Stimulated activated CD8-positive, alpha-beta memory T cell treated with anti-CD3 and anti-CD28 coated beads, Interleukin-4, amount 100 ng/mL, for 1 hour (primary cell): ENCODE measurements at places on chromosomes 5 and 9.
A peak's percentile ranks its signal among the peaks of the same experiment; 100 is the strongest.

GRCh38 chr9:84404095-84404686 is 63.6 kb upstream of the SLC28A3 start:
- no peak for DNase-seq

GRCh38 chr5:59182760-59183159 is 599.9 kb downstream of the RAB3C start:
- DNase-seq = no peak

GRCh38 chr9:99824378-99825171 is 2.9 kb downstream of the NR4A3 start:
- no peak for DNase-seq

- no peak for DNase-seq
These were observed 104.2 kb downstream of the MEF2C start for GRCh38 chr5:88778736-88779135.

DNA sequence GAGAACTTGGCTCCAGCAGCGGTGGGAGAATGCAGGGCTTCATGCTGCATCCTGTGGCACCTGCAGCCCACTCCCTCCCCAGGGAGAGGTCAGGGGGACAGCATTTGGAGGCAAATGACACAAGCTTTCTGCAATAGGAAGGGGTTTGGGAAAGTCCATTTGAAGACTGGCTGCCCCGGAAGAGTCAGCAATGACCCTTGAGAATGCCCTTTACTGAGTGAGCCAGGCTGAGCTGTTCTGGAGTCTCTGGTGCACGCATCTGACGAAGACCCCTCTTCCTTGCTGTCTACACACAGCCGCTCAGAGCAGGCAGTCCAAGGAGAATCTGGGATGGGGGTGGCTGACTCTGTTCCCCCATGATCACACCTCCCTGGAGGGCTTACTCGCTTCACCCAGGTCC is 5.5 kb upstream of the NXNL2 start:
- no peak for DNase-seq

GRCh38 chr5:135979510-135979909 is 24.7 kb upstream of the LECT2 start:
- no peak for DNase-seq

- DNase-seq = no peak
These were observed 54.6 kb downstream of the FYB1 start for GRCh38 chr5:39164529-39165402.

DNA sequence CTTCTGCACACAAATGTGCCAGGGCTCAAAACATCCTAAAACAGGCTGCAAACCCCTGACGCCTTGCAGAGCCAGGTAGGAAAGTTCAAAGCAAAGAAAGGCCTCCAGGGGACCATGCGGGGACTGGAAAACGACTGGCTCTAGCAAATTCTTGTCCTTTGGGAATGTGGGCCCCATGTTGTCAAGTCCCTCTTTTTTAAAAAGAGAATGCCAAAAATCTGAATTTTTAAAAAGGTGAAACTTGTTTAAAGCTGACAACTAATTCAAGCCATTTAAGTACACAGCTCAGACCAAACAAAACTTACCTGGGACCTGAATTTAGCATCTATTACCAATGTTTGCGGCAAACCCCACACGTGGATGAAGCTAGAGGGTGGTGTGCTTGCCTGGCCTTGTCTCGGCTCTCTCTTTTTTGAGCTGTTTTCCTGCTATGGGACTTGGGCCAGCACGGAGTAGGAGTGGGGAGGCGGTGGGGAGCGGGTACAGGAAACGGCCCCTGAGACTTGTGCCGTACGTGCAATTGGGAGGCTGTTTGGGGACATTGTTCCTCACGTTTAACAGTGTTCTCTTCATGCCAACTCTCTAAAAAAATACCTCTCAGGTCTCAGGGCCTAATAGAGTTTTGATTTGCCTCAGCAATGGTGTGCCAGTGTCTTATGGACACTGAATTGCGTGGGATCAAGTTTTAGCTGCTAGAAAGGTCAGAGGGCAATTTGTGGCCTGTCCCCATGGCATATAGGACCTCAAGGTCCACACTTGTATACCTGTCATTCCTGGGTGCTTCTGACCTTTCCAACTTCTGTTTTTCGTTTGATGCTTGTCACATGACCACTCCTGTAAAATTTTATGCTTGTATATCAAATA is 15.1 kb upstream of the PHF19 start:
- no peak for DNase-seq

DNA sequence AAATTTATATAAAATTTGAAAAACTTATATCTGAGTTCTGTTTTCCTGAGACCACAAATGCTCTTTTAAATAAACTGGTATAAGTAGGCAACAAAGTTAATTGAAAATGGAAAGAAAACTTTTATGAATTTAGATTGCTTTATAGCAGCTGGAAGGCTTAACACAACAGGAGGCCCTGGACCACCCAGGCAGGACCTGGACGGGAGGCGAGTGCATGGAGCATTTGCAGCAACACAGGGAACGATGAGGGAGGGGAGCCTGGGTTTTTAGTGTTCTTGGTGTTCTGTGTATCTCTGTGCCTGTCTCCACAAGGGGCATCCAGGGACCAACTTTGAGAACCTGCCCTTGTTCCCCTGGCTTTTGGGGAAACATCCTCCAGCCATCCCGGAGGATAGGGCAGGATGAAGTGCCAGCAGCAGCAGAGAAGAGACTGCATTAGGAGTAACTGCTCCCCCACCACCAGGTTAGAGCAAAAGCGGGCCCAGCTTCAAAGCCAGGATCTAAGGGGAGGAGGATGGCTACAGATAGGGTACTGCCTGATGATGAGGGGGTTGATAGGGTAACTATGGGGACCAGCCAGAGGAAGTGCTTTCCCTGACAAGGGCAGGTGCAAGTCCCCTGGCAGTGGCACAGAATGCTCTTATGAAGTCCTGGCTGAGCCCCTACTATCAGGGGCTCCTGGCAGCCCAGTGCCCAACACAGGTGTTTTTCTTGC is 6.7 kb upstream of the SPATA31E1 start:
- DNase-seq = no peak

DNA sequence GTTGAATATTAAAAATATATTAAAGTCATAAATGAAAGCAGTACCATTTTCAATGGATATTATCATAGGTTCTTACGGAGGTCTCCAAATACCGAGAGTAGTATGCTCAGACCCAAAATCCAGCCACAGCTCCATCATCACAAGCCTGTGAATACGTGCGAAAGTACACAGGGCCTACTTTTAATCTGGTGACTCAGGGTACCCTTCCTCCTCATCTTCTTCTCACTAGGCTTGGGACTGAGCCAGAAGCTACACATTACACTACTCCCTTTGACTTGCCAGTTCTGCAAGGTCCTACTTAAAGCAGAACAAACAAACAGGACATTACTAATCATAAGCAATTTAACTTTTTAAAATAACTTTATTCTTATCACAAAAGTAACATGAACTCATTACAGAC is 7.6 kb upstream of the RIC1 start:
- no peak for DNase-seq

DNA sequence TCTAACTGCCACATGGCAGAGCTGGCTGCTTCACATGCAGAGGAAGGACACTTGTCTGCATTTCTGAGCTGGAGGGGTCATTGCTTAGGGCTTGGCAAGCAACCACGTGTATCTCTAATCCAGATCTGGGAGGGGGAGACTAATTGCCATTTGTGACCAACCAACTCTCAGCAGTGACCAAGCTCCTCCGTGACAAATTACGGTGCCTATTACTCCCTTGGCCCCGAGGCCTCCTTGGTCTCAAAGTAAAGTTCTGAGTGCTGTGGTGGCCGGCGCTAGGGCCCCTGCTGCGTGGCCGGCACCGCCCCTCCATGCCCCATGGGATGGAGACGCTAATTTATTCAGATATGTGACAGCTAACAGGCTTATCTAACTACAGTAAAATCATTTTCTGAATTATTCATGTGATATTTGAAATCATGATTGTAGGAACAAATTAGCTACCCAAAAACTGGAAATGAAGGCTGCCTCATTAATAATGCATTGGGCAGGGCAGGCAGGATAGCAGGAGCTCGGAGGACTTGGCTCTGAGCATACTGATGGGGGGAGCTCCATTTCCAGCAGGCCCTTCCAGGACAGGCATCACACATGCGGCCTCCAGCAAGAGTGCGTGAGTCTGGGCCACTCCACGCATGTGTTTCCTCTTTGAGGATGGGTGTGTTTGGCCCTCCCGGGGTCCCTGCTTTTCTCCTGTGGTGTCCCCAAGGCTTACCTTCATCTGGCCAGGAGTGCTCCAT is 67.7 kb downstream of the C5orf15 start:
- DNase-seq = no peak

- no peak for DNase-seq
These were observed 68.1 kb downstream of the KIF4B start for GRCh38 chr5:155081618-155082017.

- DNase-seq = peak; percentile 39
These were observed 31.6 kb downstream of the TNFSF8 start for GRCh38 chr9:114898741-114899140.

DNA sequence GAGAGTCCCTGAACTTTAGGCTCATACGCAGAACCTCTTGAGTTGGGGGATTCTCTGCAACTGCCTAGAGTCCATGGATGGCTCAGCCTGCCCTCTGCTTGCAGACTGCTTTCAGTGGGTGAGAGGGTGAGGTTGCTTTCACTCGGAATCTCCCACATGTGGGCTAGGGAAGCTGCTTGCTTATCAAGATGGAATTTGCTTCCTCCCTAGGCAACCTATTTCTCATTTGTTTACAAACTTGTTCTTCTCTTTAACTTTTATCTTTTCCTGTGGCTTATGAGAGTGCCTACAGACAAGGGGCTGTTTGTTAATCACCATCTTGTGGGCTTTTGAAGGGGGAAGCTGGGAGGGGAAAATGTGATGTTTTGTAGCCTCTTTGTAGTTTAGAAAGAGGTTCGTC is 10.0 kb downstream of the TLE4 start:
- no peak for DNase-seq

GRCh38 chr9:34501889-34502425 is 20.8 kb downstream of the ENHO start:
- DNase-seq = no peak

DNA sequence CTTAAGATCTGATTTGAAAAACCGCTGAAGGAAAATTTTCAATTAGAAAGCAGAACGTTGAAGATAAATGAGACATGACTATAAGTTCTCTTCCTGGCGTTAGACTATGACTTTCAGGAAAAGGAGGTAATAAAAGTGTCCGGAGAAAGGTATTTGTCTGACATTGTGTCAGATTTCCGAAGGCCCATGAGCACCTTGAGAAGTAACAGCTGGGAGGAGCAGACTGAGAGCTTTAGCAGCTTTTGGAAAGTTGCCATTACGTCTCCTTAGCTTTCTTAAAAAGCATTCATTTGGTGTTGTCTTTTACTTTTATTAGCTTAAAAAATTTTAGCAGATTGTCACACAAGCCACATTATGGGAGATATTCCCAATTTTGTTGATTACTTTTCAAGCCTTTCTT is 363.5 kb downstream of the NDUFS4 start:
- DNase-seq = no peak

GRCh38 chr9:124511426-124511840 is 4.2 kb upstream of the NR5A1 start:
- DNase-seq = no peak

- DNase-seq = no peak
These were observed 102.7 kb downstream of the ADAMTS12 start for GRCh38 chr5:33788922-33789566.

DNA sequence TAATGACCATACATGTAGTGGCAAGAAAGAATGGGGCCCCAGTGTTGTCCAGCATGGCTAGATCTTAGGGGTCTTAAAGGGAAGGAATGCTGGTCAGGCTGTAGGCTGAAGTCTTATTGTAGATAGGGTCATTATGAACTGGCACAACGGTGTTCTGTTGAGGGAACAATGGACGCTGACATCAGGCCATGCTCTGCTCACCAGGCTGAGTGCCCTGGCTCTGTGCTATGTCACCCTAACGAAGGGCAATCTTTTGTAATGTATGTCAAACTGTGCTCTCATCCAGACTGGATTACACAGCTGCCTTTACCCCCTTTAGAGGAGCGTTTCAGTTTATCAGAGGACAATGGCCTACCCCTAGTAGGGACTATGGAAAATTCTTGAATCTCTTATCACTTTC is 14.6 kb upstream of the ZNF608 start:
- no peak for DNase-seq

DNA sequence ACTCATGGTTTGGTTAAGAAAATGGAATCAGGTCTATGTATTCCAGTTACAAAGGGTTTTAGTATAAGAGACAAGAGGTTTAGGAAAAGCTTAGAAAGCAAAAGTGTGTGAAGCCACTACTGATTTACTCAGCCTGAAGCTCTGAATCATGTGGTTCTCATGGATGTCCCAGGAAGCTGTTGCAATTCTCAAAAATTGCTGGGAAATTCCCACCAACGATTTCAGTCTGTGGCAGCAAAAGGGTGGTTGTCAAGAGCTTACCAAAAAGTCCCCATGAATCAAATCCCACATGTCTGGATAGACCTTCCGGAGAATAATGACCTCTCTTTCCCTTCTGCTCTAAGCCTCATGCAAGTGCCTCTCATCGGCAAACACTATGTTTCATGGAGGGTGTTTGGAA is 929.9 kb downstream of the TLE4 start:
- DNase-seq = no peak

DNA sequence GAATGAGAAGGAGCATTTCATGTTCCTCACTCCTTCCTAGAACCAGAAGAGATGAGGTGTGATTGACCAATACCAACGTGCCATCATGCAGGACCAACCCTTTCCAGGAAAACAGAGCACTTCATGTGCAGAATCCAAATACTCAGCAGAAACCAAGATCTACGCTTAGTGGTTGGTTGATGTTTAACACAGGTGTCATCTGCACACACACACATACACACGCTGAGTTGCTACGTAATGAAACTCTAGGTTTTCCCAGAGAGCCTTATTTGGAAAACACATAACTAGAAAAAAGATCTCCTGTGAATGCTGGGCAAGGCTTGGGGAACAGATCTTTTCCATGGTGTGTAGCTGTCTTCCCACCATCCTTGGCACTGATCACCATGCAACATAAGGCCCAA is 21.1 kb upstream of the ZNF622 start:
- DNase-seq = no peak

DNA sequence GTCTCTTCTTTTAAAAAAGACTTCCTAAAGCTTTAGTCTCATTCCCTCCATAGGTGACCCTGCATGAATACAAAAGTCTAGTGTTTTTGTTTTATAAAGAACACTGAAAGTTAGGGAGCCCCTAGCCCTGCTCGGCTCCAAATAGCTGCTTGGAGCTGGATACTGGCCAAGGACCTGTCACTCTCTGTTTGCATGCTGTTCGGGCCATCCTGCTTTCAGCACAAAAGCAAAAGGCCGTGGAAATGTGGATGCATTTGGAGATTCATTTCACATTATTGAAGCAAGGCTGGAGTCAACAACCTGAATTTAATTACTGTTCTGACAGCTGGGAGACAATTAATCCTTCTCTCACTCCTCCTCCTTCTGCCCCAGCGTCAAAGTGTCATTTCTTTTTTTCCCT is 151.7 kb upstream of the NMUR2 start:
- no peak for DNase-seq

- no peak for DNase-seq
These were observed 89.0 kb downstream of the ARSB start for GRCh38 chr5:78896132-78896531.

- DNase-seq = no peak
These were observed 7.0 kb downstream of the NOXA1 start for GRCh38 chr9:137429974-137430722.

- no peak for DNase-seq
These were observed 5.1 kb upstream of the WWC1 start for GRCh38 chr5:168286386-168286785.

GRCh38 chr5:180639741-180640610 is 9.4 kb downstream of the FLT4 start:
- DNase-seq = no peak
